ENCODE measurements at places on chromosomes 6 and 20. TPM values are rescaled to one million over a fixed set of nuclear protein-coding genes. Genes with fewer than 3 reads are reported as not detected.

GRCh38 chr6:37426945-37427510, 6.0 kb upstream of the CMTR1 start:
- peak overlapping the region; percentile 79 for H3K27ac ChIP-seq
- H3K4me3 ChIP-seq: peak overlapping the region; percentile 4
- no peaks in the 10 kb centered on the region for H3K27me3 ChIP-seq
- DNase-seq: peak; percentile 52
- H3K36me3 ChIP-seq: no peaks in the 10 kb centered on the region

- no peaks in the 10 kb centered on the region for H3K36me3 ChIP-seq
- peaks cover 30% of the 10 kb centered on the region for H3K4me1 ChIP-seq
- no peaks in the 10 kb centered on the region for H3K27me3 ChIP-seq
- DNase-seq: no peak
Observed at GRCh38 chr20:38117635-38118034, 47.4 kb downstream of the TGM2 start.

DNA sequence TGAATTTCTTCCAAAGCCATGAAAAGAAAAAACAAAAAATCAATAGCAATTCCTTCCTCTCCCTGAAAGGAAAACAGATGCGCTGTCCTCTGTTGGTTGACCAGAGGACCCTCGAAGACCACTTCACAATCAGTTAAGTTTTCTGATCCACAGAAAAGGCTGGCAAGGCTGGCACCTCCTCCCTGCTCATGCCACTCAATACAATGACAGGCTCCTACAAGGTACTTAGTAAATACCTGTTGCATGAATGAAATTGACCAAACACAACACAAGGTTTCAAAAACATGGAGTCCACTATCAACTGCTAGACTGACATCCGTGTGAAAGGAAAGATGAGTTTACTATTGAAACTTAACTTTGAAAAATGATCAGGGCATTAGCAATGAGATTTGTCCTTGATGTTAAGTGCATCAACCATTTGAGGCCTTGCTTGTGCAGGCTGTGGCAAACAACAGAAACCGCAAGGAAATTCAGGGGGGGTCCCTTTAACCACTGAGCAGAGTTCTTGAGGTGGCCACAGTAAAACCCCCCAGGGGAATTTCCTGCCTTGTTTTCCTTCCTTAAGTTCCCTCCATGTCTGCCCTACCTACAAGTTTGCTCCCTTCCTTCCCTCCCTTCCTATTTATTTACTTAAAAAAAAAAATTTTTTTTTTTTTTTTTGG, 27.9 kb upstream of the RTF2 start:
- H3K4me1 ChIP-seq: no peaks in the 10 kb centered on the region
- no peak for DNase-seq
- peaks cover 84% of the 10 kb centered on the region for H3K36me3 ChIP-seq
- no peak overlapping the region for H3K4me3 ChIP-seq
- no peak overlapping the region for H3K27ac ChIP-seq
- H3K27me3 ChIP-seq: no peaks in the 10 kb centered on the region

GRCh38 chr20:56429502-56429901, 17.4 kb downstream of the CASS4 start:
- H3K4me1 ChIP-seq: peaks cover 57% of the 10 kb centered on the region
- peak; percentile 80 for DNase-seq
- peaks cover 87% of the 10 kb centered on the region for H3K36me3 ChIP-seq
- no peak overlapping the region for H3K4me3 ChIP-seq

DNA sequence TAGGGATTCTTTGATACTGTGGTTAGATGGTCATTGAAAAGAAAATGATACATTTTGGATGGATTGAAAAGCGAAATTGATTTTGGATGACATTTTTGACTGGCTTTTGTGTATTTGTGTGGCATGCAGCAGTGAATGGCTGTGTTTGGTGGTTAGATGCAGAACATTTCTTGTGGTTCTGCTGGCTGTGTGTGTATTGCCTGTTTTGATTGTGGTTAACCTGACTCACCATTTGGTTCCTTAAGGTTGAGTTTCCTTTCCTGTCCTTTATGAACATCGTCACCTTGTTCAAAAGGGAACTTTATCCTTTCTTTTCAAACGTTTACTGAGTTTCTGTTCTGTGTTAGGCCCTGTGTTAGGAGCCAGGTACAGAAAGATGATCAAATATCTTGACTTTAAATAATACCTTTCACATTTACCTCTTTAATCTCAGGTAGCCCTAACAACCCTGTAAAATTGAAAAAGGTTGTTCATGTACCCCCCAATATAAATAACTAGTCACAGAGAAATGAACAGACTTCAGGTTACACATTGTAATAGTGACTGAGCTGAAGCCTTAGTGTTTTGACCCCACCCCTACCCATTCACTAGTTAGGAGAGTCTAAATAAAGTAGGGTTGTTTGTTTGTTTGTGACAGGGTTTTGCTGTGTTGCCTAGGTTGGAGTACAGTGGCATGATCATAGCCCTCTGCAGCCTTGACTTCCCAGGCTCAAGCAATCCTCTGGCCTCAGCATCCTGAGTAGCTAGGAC, 23.8 kb downstream of the ANKS1A start:
- no peaks in the 10 kb centered on the region for H3K36me3 ChIP-seq
- no peak for DNase-seq
- H3K27ac ChIP-seq: no peak overlapping the region

GRCh38 chr20:41854765-41855164, 236.6 kb upstream of the CHD6 start:
- H3K27ac ChIP-seq: no peak overlapping the region
- H3K4me1 ChIP-seq: no peaks in the 10 kb centered on the region
- no peaks in the 10 kb centered on the region for H3K36me3 ChIP-seq
- DNase-seq: no peak
- H3K27me3 ChIP-seq: no peaks in the 10 kb centered on the region

GRCh38 chr6:34709386-34709785, 12.8 kb upstream of the ILRUN start:
- no peaks in the 10 kb centered on the region for H3K36me3 ChIP-seq
- no peaks in the 10 kb centered on the region for H3K27me3 ChIP-seq
- no peak for DNase-seq
- H3K27ac ChIP-seq: no peak overlapping the region

DNA sequence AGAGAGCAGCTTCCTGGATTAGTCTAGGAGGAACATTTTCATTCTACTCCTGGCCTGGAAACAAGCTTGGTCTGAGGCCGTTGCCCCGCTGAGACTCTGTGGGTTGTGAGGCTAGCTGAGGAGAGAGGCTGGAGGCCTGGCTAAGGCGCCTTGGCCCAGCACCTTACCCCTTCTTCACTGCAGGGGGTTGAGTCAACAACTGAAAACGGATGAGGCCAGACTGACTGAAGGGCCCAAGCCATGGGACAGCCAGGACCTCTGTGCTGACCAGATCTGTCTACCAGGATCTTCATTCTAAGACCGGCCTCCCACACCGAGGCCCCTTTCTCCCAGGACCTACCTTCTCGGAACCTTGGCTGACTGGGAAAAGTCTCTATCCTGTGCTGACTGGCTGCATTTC, 3.5 kb upstream of the AVP start:
- DNase-seq: peak; percentile 22
- no peak overlapping the region for H3K4me3 ChIP-seq
- no peaks in the 10 kb centered on the region for H3K36me3 ChIP-seq
- no peaks in the 10 kb centered on the region for H3K27me3 ChIP-seq
- H3K27ac ChIP-seq: no peak overlapping the region

DNA sequence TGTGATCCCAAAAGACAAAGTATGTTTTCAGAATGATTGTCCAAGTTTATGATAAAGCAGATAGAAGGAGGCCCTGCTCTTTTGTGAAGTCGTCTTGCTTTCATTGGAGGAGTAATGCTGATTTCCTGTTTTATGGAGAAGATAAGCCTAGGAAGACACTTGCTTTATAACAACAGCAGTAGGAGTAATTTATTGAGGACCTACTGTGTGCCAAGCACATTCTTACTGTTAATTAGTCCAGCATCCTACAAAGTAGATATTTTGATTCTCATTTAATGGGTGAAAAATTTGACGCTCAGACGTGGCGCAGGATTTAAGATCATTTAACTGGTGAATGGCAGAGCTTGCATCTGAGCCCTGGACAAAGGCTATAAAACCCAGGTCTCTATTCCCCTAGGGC, 87.6 kb downstream of the ZDHHC14 start:
- H3K36me3 ChIP-seq: no peaks in the 10 kb centered on the region
- H3K4me3 ChIP-seq: no peak overlapping the region
- no peak for DNase-seq
- H3K27me3 ChIP-seq: no peaks in the 10 kb centered on the region
- peaks cover 23% of the 10 kb centered on the region for H3K4me1 ChIP-seq

- H3K27ac ChIP-seq: peak overlapping the region; percentile 70
- peaks cover 21% of the 10 kb centered on the region for H3K4me1 ChIP-seq
- no peaks in the 10 kb centered on the region for H3K27me3 ChIP-seq
- peak; percentile 61 for DNase-seq
- peaks cover 61% of the 10 kb centered on the region for H3K36me3 ChIP-seq
- H3K4me3 ChIP-seq: no peak overlapping the region
Observed at GRCh38 chr6:20444786-20445271, 43.1 kb downstream of the E2F3 start.

- DNase-seq: no peak
- no peak overlapping the region for H3K27ac ChIP-seq
- H3K36me3 ChIP-seq: no peaks in the 10 kb centered on the region
- H3K4me1 ChIP-seq: no peaks in the 10 kb centered on the region
- no peak overlapping the region for H3K4me3 ChIP-seq
- H3K27me3 ChIP-seq: no peaks in the 10 kb centered on the region
Observed at GRCh38 chr6:81235512-81235911, 517.0 kb downstream of the TENT5A start.

DNA sequence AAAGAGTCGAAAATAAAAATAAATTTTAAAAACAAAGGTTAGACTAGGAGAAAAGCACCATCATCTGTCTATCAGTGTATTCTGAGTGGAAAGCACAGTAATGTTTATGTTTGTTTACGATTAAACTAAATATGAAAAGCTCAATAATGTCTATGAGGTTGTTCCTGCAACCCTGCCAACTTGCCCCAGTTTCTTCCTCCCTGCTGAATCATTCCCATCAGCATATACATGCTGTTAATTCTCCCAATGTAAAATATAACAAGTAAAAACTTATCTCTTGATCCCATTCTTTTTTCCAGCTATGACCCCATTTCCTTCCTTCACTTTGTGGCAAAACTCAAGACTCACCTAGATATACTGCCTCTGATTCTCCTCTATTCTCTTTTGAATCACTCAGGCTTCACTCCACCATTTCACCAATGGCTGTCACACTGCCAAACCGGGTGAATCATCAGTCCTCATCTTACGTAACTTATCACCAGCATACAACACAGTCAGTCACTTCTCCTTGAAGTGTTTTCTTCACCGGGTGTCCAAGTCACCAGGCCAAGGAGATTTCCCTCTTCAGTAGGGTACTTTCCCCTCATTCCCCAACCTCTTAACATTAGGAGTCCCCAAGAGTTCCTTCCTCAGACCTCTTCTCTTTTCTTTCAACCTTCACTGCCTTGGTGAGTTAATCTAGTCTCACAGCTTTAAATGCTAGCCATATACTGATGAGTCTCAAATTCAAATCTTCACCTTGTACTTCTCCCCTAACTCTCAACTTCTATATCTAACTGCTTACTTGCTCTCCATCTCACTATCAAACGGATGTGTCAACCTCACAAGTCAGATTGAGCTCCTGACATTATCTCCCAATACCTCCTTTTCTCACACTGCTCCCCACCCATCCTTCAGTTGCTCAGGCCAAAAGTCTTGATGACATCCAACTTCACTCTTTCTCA, 6.2 kb downstream of the TMEM242 start:
- H3K27ac ChIP-seq: peak overlapping the region; percentile 64
- H3K36me3 ChIP-seq: peaks cover 79% of the 10 kb centered on the region
- peak; percentile 73 for DNase-seq

DNA sequence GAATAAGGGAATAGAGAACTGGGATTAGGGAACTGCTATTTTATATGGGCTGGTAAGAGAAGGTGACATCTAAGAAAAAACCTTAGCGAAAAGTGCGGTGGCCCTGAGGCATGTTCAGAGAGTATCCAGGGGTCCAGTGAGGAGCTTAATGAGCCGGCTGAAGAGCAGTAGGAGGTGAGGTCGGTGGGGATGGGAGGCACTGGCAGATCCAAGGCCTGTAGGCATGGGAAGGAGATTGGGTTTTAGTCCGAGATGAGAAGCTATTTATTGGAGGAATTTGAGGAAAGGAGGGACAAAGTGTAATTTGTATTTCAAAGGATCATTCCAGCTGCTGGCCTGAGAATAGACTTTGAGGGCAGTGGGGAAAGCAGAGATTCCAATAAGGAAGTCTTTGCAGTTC, 123.8 kb downstream of the QKI start:
- no peak overlapping the region for H3K4me3 ChIP-seq
- H3K27me3 ChIP-seq: no peaks in the 10 kb centered on the region

GRCh38 chr6:111989743-111990142, 64.2 kb upstream of the CCN6 start:
- H3K27ac ChIP-seq: no peak overlapping the region
- no peaks in the 10 kb centered on the region for H3K36me3 ChIP-seq
- H3K4me1 ChIP-seq: no peaks in the 10 kb centered on the region
- H3K27me3 ChIP-seq: peaks cover 9% of the 10 kb centered on the region

DNA sequence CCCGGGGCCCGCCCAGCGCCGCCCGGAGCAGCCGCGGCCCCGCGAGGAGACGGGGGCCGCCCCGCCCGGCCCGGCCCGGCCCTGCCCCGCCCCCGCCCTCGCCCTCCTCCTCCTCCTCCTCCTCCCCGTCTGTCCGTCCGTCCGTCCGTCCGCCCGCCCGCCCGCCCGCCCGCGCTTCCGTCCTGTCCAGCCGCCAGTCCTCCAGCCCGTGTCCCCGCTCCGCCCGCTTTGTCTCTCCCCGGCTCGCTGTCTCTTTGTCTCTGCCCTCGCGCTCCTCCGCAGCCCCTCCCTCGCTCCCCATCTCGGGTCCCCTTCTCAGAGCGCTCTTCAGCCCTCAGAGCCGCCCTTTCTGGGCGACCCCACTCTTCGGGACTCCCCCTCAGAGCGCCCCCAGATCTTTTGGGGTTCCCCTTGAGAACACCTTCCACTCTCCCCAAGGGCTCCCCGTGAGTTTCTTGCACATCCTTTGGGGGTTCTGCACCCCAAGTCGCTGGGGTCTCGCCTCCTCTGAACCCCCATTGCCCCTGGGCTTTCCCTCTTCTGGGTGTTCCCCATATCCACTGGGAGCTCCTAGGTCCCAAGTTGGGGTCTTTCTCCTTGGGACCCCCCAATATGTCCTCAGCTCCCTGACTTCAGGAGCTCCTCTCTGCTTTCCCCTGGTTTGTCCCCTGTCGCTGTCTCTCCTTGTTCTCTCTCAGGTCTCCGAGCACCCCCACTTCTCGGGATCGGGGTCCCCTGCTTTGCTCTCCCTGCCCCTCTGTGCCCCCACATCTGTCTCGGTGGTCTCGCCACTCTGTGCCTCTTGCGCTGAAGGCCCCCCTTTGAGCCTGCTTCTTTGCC, 79.5 kb upstream of the MYL9 start:
- peak overlapping the region; percentile 71 for H3K4me3 ChIP-seq
- peak; percentile 76 for DNase-seq
- H3K4me1 ChIP-seq: peaks cover 50% of the 10 kb centered on the region
- H3K36me3 ChIP-seq: no peaks in the 10 kb centered on the region
- peak overlapping the region; percentile 75 for H3K27ac ChIP-seq

DYNLT2 gene
- total RNA-seq: 3.7 TPM

SLC25A27 gene
- total RNA-seq: not detected

ZNF337 gene
- 2.8 TPM for total RNA-seq

KCNS1 gene
- not detected for total RNA-seq

MACROD2 gene
- total RNA-seq: not detected

PNPLA1 gene
- 0.11 TPM for total RNA-seq

SGK2 gene
- total RNA-seq: 0.20 TPM

BCAS1 gene
- total RNA-seq: 0.93 TPM

IER3 gene
- total RNA-seq: 24.1 TPM

KIAA0408 gene
- total RNA-seq: not detected

Measured in K562 (cell line).